Tibial nerve (tissue), 4 donors: ENCODE measurements at places on chromosomes 12 and 14. TPM values are rescaled to one million over a fixed set of nuclear protein-coding genes. Genes with fewer than 3 reads are reported as not detected.

DNA sequence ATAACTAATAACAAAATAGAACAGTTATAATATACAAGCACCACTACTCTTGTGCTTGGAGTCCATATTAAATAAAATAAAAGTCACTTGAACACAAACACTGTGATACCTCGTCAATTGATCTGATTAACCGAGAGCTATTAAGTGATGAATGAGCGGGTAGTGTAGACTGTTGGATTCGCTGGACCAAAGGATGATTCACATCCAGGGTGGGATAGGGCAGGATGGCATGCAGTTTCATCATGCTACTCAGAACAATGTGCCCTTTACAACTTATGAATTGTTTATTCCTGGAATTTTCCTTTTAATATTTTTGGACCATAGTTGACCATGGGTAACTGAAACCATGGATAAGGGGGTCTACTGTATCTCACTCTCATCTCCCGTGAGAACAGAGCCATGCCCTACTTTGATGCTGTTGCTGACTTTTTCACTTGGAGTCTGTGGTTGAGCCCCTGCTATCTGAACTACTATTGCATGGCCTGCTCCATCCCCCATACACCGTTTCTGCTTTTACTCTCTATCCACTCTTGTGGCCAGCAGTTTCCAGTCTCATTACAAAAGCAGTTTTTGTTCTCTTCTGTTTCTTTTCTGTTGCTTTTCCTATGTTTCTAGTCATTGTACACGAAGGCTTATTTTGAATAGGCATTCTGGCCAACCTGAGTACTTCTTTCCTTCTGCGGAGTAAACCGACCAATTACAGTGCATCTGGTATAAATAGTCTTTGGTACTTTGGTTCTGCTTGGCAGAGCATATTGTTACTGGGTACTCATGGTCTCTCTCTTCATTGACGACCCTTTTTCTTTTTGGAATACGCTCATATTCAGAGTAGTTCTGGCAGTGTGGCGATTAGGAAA, 12.2 kb downstream of the TMTC2 start:
- no peaks in the 10 kb centered on the region for H3K4me1 ChIP-seq
- no peaks in the 10 kb centered on the region for H3K36me3 ChIP-seq
- no peak overlapping the region for H3K27ac ChIP-seq
- no peaks in the 10 kb centered on the region for H3K27me3 ChIP-seq

GRCh38 chr14:77243853-77244252, 27.2 kb downstream of the NGB start:
- no peak for DNase-seq
- no peaks in the 10 kb centered on the region for H3K36me3 ChIP-seq
- H3K4me1 ChIP-seq: no peaks in the 10 kb centered on the region
- no peaks in the 10 kb centered on the region for H3K27me3 ChIP-seq
- H3K27ac ChIP-seq: no peak overlapping the region
- no peak overlapping the region for H3K4me3 ChIP-seq

DNA sequence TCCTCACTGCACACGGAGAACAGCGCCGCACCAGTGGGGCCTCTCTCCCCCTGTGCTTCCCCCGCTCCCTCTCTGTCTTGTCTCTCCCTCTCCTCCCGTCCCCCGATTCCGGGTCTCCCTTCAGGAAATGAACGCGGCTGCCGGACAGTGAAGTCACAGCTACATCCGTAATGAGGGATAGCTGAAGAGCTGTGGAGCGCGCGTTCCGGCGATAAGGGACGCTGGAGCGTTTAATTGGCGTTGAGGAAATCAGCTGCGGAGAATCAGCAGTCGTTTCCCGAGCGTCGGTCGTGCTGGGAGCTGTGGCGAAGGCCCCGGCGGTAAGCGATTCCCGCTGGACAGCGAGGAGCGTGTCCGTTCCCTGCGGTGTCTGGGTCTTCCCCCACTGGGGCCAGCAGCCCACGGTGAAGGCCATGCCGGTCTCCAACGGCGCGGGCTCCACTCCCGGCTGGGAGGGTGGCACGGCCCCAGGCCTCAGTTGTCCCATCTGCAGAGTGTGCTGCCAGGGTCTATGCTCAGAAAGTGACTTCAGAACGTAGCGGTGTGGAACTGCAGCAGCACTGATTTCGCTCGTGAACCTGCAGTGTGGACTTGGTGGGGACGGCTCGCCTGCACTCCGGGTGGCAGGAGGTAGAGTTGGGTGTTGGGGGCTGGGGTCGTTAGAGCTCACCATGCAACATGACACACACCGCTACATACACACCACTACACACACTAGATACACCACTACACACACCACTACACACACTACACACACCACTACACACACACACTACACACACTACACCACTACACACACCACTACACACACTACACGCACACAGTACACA, 10.9 kb downstream of the NOC4L start:
- H3K27me3 ChIP-seq: no peaks in the 10 kb centered on the region
- H3K27ac ChIP-seq: no peak overlapping the region
- H3K36me3 ChIP-seq: no peaks in the 10 kb centered on the region
- no peak overlapping the region for H3K4me3 ChIP-seq

- H3K4me1 ChIP-seq: no peaks in the 10 kb centered on the region
- H3K27me3 ChIP-seq: no peaks in the 10 kb centered on the region
- H3K36me3 ChIP-seq: no peaks in the 10 kb centered on the region
- no peak for DNase-seq
- no peak overlapping the region for H3K4me3 ChIP-seq
Observed at GRCh38 chr14:58060077-58060476, 91.9 kb downstream of the ARMH4 start.

DNA sequence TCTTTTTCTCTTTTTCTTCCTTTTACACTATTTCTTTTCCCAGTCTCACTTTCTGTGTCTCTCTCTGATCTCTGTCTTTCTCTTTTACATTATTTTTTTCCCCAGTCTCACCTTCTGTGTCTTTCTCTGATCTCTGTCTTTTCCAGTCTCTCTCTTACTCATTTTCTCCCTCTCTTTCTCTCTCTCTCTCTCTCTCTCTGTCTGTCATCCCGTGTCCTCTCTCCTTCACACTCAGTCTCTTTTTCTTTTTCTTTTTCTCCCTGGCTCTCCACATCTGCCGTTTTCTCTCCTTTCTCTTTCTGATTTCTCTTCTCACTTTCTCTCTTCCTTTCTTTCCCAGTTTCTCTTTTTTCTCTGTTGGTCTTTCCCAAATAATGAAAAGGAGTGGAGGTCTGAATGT, 22.3 kb downstream of the DHRS4L2 start:
- no peak for DNase-seq
- H3K4me1 ChIP-seq: peaks cover 8% of the 10 kb centered on the region
- peak overlapping the region; percentile 36 for H3K27ac ChIP-seq
- H3K4me3 ChIP-seq: no peak overlapping the region

- H3K4me3 ChIP-seq: no peak overlapping the region
- H3K27ac ChIP-seq: no peak overlapping the region
- no peaks in the 10 kb centered on the region for H3K27me3 ChIP-seq
Observed at GRCh38 chr12:98730412-98730811, 85.3 kb downstream of the APAF1 start.

DNA sequence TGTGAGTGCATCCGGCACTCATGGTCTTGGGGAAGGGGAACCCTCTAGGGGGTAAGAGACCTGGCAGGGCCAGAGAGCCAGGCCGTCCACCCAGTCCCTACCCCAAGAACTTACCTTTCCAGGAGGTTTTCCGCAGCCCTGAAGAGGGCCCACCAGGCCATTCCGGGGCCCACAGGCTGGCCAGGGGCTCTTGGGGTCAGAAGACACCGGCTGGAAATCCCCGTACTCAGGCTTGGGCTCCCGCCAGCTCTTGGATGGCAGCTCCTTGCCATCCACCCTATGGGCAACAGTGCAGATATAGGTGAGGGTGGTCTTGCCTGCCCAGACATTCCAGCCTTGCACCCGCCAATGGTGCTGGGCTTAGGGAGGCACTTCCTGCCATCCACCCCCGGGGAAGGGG, 34.6 kb downstream of the NCKAP5L start:
- H3K36me3 ChIP-seq: peaks cover 6% of the 10 kb centered on the region
- H3K27ac ChIP-seq: no peak overlapping the region
- peaks cover 3% of the 10 kb centered on the region for H3K4me1 ChIP-seq
- no peaks in the 10 kb centered on the region for H3K27me3 ChIP-seq

DNA sequence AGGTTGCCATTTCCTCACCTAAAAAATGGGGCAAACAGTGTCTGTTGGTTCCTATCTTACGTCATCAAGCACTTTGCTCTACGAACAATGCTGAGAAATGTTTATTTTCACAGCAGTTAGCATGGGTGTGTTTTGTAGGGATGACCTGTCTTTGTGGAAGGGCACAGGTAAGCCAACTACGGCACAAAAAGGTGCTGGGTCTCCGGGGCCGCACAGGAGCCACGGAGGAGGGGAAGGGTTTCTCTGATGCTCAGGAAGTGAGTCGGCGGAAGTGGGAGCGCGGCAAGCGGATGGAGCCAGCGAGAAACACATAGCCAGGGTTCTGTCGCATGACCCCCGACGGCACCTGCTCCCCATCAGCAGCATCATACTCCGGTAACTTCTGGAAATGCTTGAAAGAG, 65.6 kb upstream of the TCL1B start:
- DNase-seq: no peak
- no peaks in the 10 kb centered on the region for H3K4me1 ChIP-seq
- no peaks in the 10 kb centered on the region for H3K27me3 ChIP-seq
- no peak overlapping the region for H3K27ac ChIP-seq
- no peaks in the 10 kb centered on the region for H3K36me3 ChIP-seq

The DEPDC4 gene
- total RNA-seq: not detected

The LIN7A gene
- total RNA-seq: 8.2 TPM
